ENCODE measurements at places on chromosomes 1 and 21. TPM values are rescaled to one million over a fixed set of nuclear protein-coding genes. Genes with fewer than 3 reads are reported as not detected.

The NR5A2 gene
- total RNA-seq = 0.03 TPM

The KRTAP21-2 gene
- total RNA-seq = not detected

The RGS5 gene
- total RNA-seq = 1.9 TPM

The MEX3A gene
- total RNA-seq = 0.13 TPM

The OR2T35 gene
- total RNA-seq = not detected

The MATN1 gene
- total RNA-seq = 0.26 TPM

The SYCP1 gene
- not detected for total RNA-seq

The HEYL gene
- total RNA-seq = 12.7 TPM

The SMIM34 gene
- not detected for total RNA-seq

The CR1 gene
- not detected for total RNA-seq

The GRIK1 gene
- total RNA-seq = not detected

The CLIC6 gene
- not detected for total RNA-seq

The CATSPERE gene
- total RNA-seq = not detected

The OSCP1 gene
- total RNA-seq = 6.5 TPM

The CNR2 gene
- not detected for total RNA-seq

The CD164L2 gene
- total RNA-seq = not detected

The GJA4 gene
- total RNA-seq = not detected

The ADAMTS5 gene
- 1.1 TPM for total RNA-seq

The TMIGD3 gene
- total RNA-seq = not detected

The WRAP73 gene
- 23.7 TPM for total RNA-seq

The CYP4Z1 gene
- not detected for total RNA-seq

The IL24 gene
- 3.5 TPM for total RNA-seq

The PDZK1IP1 gene
- not detected for total RNA-seq

The IL19 gene
- not detected for total RNA-seq

The PSMG1 gene
- 81.9 TPM for total RNA-seq

The PPFIA4 gene
- not detected for total RNA-seq

The DNAJC28 gene
- 1.6 TPM for total RNA-seq

The TMEM82 gene
- total RNA-seq = not detected

The OLFML3 gene
- total RNA-seq = 55.2 TPM

The SELP gene
- not detected for total RNA-seq

The PHGDH gene
- total RNA-seq = 34.6 TPM

The RAB25 gene
- total RNA-seq = not detected

The RPTN gene
- not detected for total RNA-seq

The HSD3B1 gene
- total RNA-seq = not detected

The CNIH4 gene
- 35.9 TPM for total RNA-seq

The RAD54L gene
- 10.4 TPM for total RNA-seq

The PTPRU gene
- total RNA-seq = 16.8 TPM

The EFHD2 gene
- total RNA-seq = 169 TPM
